ENCODE measurements at places on chromosomes 6 and 20.
A peak's percentile ranks its signal among the peaks of the same experiment; 100 is the strongest.

- DNase-seq: no peak
These were observed 137.8 kb downstream of the MYB start for GRCh38 chr6:135318738-135319469.

DNA sequence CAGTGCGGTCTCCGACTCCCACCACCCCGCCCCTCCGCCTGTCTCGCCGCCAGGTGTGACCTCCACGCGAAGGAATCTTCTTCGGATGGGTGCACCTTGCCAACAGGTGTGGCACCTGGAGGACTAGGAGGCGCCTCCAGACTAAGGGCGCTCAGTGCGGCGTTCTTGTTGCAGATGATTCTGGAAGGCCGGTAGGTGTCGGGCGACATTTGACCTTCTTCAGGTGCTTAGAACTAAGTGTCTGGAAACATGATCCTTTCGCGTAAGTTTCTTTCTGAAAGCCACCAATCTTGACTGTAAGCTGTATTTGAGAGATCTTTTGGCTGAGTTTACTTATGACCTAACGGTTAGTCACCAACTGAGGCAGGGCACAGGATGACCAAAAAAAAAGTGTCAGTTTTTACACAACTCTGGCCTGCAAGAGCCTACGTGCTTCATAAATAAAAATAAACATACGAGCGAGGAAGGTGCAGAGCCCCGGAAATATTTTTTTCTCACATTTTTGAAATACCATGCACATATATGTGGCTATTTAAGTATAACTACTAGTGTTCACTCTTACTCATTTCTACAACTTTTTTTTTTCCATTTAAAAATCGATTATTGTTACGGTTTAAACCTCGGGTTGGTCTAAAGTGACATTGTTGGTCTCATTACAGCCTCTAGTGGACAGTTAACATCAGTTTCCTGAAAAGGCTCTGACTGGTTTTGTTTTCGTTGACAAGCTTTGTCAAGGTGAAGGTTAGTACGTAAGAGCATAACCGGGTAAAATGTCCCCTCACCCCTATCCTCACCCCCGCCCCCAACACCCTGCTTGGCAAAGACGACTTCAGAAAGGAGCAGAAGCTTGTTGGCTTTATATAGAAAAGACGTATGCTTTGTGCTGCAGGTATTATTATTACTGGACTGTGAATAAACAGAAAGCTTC is 1.6 kb upstream of the ATXN1 start:
- DNase-seq: no peak

DNA sequence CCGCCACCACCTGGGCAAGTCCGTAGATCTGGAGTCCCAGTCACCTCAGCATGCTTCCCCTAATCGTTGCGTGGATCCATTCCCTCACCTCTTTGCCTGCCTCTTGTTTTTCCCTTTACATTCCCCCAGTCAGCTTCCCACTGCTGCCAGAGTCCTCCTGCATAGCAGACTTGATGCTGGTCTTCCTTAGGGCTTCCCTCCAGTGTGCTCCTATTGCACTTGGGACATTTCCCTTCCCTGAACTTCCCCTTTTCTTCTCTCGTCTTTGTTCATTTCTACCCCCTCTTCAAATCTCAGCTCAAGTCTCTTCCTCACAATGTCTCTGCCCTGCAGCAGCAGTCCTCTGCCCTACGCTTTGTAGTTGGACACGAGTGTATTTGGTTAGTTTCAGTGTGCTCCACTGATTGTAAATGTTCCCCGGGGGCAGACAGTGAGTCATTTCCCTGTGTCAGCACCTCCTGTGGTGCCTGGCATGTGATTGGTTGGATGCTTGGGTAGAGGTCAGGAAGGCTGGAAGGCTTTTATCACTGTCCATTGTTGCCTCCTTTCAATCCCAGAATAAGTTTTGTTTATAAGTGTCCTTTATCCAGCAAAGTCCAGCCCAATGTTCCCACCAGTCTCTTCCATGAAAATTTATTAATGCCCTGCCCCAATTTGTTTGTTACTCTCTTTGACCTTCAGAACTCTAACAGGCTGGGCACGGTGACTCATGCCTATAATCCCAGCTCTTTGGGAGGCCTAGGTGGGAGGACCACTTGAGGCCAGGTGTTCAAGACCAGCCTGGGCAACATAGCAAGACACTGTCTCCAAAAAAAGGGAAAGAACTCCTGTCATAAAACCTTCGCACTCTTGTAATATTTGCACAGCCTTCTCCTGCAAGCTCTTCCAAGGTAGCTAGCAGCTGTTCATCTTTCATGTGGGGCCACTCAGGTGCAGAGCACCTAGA is 38.3 kb downstream of the FAM120B start:
- DNase-seq: no peak

DNA sequence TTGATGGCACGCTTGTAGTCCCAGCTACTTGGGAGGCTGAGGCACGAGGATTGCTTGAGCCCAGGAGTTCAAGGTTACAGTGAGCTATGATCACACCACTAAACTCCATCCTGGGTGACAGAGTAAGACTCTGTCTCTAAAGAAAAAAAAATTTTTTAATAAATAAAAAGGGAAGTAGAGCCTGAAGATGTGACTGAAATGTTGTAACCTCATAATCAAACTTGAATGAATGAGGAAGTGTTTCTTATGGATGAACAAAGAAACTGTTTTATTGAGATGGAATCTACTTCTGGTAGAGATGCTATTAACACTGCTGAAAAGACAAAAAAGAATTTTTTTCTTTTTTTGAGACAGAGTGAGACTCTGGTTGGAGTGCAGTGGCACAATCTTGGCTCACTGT is 6.7 kb downstream of the MAK start:
- DNase-seq: no peak

DNA sequence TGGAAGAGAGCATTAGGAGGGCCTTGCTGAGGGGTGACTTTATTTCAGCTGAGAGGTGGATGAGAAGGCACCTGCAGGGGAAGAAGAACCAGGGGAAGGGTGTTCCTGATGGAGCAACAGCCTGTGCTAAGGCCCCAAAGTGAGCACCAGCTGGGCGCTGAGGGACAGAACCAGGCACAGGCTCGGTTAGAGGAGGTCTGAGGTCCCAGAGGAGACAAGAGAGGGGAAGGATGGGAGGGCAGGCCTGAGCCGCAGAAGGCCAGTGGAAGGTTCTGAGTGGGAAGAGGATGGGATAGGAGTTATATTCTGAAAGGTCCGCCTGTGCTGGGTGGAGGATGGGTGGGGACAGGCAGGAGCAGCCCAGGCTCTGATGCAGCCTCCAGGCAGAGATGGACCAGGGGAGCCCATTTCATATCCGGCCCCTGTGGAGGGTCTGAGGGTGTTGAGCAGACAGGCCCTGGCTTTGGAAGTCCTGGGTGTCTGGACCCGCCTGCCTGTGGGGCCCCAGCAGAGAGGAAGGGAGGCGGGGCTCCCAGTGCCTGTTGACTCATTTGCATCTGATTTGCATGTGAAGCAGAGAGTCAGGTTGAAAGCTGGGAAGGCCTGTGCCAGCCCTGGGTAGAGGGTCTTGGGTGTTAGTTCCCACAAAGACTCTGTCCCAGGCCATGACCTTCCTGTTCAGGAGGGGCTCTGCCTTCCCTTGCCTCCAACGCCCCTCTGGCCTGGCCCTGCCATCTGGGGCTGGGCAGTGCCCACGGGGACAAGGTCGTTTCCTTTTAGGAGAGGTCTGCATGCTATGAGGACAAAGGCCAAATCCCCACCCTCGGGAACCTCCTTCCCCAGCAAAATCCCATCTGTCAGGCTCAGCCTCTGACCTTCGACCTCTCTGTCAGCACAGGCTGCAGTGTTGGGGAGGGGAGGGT is 10.6 kb upstream of the FAM110A start:
- DNase-seq: no peak

- DNase-seq: no peak
These were observed 129.5 kb upstream of the ARG1 start for GRCh38 chr6:131443514-131443913.

GRCh38 chr6:67790569-67790968 is 844.5 kb upstream of the ADGRB3 start:
- no peak for DNase-seq

DNA sequence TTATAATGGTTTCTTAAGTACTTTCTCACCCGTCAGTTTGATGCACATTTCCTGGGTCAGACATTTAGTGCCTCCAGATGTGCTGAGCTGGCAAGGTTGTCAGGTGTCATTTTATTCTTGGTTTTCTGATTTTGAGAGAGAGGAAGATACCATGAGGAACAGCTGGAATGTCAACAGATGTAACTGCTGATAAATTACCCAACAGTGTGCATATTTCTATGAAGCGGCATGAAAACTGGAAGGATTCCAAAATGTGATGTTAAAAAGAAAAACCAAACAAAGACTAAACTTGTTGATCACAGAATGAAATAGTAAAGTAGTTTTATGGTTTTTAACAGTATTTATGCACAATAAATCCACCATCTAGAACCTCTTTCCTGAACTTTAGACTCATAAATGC is 447.3 kb downstream of the HDGFL1 start:
- DNase-seq: no peak

- no peak for DNase-seq
These were observed 1.5 kb downstream of the SNAP25 start for GRCh38 chr20:10219993-10220750.

DNA sequence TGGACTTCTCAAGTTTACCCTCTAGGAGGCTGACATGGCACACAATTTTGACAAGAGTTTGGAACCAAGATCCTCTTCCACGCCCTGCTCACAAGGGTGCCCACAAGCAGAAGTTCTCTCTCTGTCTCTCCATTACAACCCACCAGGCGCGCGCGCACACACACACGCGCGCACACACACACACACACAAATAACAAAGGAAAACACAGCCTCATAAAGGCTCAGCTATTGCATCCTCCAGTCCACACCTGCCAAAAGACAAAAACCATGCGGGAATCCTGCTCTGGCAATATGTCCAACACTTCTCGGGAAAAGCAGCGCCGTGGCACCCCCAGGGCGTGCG is 870 bp downstream of the PAK5 start:
- no peak for DNase-seq

DNA sequence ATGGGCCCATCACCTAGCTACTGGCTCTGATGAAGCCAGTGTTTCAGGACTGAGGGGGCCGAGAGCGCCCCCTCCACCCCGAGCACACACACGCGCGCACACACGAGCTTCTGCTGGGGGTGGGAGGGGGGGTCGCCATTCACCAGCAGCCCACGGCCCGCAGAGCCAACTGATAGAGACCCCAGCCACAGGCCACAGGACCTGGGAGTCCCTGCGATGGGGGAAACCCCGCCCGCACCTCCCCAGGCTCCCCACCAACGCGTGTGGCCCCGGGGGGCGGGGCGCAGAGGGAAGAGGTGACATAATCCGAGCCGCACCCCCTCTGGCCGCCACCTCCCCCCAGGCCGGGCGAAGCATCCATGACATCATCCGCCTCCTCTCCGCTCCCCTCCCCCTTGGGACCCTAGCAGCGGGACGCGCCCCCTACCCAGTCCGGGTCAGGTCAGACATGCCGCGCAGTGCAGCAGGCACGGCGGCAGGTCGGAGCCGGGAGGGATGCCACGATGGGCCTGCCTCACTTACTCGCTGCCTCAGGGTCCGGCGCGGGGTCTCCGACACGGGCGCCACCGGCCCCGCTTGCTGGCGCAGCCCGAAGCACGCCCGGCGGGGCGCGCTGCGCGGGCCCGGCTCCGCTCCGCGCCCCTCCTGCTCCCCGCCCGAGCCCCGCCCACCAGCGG is at the start of gene LZTS3:
TSS of gene LZTS3 (minus strand) at position 617 of the 677 bp plus-strand sequence. CDS start 6,386 bp downstream, outside the sequence.
- peak; percentile 48 for DNase-seq

GRCh38 chr6:29747688-29748250 is 24.5 kb downstream of the HLA-F start:
- no peak for DNase-seq

DNA sequence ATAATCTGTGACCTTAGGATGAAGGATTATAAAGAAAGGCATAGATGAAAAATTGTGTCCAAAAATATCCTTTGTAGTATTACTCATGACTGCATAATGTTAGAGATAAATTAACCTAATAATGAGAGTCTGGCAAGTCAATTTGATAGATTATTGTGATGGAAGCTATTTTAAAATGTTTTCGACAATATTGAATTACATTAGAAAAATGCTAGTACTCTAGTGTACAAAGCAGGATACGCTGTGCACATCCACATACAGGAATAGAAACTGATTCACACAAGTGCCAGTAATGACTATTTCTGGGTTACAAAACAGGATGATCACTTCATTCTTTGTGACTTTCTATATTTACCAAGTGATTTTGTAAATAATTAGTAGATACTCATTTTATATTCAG is 3.3 kb downstream of the SLC17A2 start:
- no peak for DNase-seq

DNA sequence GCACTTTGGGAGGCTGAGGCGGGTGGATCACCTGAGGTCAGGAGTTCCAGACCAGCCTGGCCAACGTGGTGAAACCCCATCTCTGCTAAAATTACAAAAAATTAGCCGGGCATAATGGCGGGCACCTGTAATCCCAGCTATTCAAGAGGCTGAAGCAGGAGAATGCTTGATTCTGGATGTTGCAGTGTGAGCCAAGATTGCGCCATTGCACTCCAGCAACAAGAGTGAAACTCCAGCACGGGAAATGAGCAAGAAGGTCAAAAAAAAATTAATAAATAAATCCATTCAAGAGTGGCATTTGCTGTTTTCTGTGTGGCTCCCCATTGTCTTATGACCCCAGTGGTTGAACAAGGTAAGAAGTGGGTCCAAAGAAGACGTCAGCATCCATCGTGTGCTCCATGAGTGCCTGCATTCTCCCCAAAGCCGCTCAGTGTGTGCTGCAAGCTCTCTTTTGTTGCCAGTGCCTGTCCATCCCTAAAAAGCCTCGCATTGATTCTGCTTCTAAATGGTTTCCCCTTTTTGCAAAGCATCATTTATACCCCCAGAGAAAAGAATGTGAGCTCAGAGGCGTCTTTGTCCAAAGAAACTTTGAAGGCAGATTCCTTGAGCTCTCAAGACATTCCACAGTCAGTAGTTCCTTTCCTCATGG is 38.8 kb upstream of the MAP3K4 start:
- no peak for DNase-seq

DNA sequence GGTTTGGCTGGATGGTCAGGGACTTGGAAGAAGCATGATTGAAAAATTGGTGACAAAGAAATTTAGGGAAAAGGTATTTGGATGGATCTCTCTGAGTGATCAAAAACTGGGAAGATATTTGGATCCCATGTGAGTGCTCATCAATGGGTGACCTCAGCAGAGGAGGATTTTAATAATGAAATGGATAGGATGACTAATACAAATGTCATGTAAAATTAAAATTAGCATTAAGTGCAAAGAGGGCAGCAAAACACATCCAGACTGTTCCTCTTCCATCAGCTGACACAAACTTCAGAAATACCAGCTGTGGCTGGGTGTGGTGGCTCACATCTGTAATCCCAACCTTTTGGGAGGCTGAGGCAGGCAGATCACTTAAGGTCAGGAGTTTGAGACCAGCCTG is 151.7 kb downstream of the THBS2 start:
- no peak for DNase-seq

GRCh38 chr6:50463931-50464330 is 249.4 kb upstream of the TFAP2D start:
- no peak for DNase-seq

Measured in GOT3 (cell line).